ENCODE measurements at places on chromosomes 7 and 10.

DNA sequence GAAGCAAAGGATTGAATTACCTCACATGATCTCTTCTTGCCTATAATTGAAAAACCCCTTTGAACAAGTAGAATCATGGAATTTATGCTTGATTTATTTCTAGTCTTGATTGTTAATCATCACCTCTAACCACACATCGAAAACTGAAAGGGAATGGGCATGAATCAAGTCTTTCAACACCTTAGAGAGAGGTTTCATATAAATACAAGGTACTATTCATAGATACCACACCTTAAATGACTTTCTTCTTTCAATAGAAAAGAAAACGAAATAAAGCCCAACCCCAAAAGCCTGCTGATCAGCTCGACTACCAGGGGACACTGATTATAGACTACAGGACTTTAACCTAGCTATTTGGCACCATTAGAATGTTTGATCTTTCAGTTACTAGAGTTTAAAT lies 128.6 kb upstream of the PTPRZ1 start:
- DNase-seq, result no peak

GRCh38 chr10:31707093-31708039 lies 221.3 kb downstream of the ARHGAP12 start:
- DNase-seq, result peak; percentile 54

DNA sequence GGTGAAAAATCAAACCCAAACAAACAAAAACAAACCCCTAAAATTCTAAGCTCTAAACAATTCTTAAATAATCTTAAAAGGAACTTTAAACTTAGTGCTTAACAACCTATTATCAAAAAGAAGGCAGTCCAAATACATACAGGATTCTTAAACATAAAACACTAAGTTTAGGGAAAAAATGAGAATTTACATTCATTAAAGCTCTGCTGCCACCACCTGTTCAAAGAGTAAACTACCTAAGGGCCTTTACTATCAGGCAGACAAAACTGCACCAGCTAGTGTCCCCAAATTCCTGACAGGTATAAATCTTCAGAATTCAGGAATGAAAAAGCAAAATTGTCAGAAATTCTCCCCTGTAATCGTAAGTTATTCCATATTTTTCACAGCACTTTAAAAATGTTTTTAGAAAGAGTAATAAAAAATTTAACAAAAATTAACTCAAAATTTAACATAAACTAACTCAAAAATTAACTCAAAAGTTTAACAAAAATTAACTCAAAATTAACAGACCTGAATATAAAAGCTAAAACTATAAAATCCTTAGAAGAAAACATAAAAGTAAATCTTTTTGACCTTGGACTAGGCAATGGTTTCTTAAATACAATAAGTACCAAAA lies 55.1 kb downstream of the PDZD8 start:
- DNase-seq, result no peak

DNA sequence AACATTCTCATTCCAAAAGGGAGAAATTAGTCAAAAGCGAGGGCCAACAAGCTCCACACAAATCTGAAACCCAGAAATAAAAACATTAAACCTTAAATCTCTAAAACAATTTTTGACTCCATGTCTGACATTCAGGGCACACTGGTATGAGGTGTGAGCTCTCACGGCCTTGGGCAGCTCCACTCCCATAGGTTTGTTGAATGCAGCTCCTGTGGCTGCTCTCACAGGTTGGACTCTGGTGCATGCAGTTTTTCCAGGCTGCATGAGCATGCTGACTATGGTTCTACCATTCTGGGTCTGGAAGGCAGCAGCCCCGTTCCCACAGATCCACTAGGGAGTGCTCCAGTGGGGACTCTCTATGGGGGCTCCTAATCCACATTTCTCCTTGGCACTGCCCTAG lies 887.1 kb upstream of the GHITM start:
- DNase-seq, result no peak

GRCh38 chr7:38179776-38180226 lies 1.8 kb downstream of the STARD3NL start:
- no peak for DNase-seq

- no peak for DNase-seq
Measured at GRCh38 chr7:111098011-111098925, 7.3 kb downstream of the LRRN3 start.

- DNase-seq, result no peak
Measured at GRCh38 chr10:24272374-24272773, 63.4 kb downstream of the KIAA1217 start.

- DNase-seq, result peak; percentile 53
Measured at GRCh38 chr7:148944935-148945934, 61.1 kb upstream of the EZH2 start.

GRCh38 chr10:86856156-86856555 lies 99.7 kb downstream of the BMPR1A start:
- no peak for DNase-seq

DNA sequence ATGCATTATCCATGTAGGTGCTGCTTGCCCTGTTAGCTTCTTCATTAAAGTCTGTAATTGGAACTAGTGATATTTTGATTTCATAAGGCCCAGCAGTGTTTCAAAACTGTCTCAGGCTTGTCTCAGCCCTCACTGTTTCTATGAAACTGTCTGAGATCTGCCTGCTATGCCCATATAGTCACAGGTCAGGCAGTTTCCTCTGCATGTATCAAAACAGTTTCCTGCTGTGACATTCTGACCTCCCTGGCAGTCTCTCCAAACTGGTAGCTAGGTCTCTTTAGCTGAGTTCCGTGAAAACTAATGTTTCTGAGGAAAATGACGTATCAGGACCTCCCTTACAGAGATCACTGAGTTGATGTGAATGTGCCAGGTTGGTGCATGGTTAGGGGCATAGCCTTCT lies 18.9 kb upstream of the SEMA3D start:
- DNase-seq, result no peak

DNA sequence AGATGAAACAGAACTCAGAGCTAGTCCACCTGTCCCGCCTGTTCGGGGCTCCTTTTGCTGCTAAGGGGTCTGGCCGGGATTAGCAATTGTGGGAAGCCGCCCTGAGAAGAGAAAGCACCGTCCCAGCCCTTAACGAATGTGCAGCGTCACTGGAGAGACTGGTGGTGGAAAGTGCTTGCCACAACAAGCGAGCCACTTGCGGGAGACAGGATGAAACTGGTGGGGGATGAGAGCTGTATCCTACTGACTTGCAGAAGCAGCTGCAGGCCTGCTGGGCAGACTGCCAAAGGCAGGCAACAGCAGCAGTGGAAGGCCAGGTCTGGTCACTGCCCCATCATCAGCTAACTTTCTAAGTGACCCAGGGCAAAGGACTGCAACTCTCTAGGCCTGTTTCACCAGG lies 95.4 kb downstream of the FAM53B start:
- DNase-seq, result no peak

DNA sequence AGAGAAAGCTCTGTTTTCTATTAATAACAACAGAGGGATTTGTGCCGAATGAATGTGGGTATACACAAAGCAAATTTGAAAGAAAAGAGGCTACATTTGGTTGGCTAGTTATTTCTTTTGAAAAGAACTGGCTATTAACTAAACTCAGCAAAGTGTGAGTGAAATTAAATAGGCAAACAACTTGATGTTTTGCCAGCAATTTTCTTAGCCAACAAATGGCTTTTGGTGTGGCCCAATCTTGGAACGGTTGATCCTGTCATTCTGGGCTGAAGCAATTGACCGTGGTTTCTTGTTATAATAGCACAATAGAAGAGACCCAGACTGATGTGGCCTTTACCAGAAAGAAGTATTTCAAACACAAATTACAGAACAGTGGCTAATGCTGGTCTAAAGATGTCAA lies 898.6 kb downstream of the KCNMA1 start:
- DNase-seq, result no peak

All from GM04503 (cell line).